Natural killer cell treated with Interleukin-12 subunit alpha and Interleukin-12 subunit beta and Interleukin-15 and Interleukin-18, amount 100 ng/mL, for 72 hours (primary cell): ENCODE measurements at places on chromosomes 6 and 20. TPM values are rescaled to one million over a fixed set of nuclear protein-coding genes. Genes with fewer than 3 reads are reported as not detected.

Gene MEI4
- not detected for total RNA-seq

Gene GUCA1A
- total RNA-seq: not detected

Gene BAK1
- total RNA-seq: 103 TPM

Gene OGFRL1
- 9.0 TPM for total RNA-seq

Gene KHDC1
- 3.7 TPM for total RNA-seq
